NCI-H1105 treated with DMSO at 0.1 percent for 48 hours (cell line): ENCODE measurements at places on chromosomes 3 and 15.
A peak's percentile ranks its signal among the peaks of the same experiment; 100 is the strongest.

DNA sequence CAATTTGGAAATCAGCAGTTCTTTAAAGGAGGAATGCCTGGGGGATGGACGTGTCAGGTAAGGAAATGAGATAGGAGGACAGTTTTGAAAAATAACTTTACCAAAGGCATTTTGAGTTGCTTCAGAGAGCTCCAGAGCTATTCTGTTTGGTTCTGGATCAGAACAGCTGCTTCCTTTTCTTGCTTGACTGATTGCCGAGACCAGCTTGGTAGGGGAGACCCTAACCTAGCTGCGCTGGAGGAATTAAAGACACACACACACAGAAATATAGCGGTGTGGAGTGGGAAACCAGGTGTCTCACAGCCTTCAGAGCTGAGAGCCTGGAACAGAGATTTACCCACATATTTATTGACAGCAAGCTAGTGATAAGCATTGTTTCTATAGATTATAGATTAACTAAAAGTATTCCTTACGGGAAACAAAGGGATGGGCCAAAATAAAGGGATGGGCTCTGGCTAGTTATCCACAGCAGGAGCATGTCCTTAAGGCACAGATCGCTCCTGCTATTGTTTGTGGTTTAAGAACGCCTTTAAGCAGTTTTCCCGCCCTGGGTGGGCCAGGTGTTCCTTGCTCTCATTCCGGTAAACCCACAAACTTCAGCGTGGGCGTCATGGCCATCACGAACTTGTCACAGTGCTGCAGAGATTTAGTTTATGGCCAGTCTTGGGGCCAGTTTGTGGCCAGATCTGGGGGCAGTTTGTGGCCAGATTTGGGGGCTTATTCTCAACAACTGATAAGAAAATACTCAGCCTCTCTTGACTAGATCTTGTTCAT is 556.0 kb downstream of the ROBO1 start:
- DNase-seq, result no peak

GRCh38 chr15:73700041-73700842 is 16.1 kb downstream of the CD276 start:
- DNase-seq, result peak; percentile 52

- no peak for DNase-seq
Observed at GRCh38 chr15:32851572-32851971, 133.8 kb downstream of the GREM1 start.

- no peak for DNase-seq
Observed at GRCh38 chr3:140974900-140975299, 33.3 kb downstream of the SLC25A36 start.

DNA sequence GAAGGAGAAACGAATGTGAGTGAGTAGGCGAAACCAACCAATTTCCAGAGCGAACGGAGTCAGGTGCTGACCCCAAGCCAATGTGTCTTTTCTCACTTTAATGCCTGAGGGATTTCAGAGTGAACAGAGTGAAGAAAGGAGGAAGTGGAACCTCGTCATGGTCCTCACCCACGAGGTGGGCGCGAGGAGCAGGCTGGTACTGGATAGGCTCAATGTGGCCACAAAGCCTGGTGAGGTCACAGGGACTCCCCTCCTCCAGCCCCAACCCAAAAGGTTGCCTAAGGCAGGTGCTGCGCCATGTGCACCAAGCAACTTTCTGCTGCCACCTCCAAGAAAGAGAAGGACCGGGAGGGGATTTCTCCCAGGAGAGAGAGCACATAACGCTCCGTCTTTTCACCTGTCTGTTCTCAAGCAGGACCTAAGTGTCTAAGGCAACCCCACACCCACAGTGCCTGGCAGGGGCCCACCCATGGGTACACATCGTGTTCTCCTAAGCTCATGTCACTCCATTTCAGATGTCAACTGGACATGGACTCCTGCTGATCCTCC is 3.8 kb downstream of the NRROS start:
- no peak for DNase-seq

GRCh38 chr3:58993547-58993946 is 56.3 kb downstream of the CFAP20DC start:
- no peak for DNase-seq

DNA sequence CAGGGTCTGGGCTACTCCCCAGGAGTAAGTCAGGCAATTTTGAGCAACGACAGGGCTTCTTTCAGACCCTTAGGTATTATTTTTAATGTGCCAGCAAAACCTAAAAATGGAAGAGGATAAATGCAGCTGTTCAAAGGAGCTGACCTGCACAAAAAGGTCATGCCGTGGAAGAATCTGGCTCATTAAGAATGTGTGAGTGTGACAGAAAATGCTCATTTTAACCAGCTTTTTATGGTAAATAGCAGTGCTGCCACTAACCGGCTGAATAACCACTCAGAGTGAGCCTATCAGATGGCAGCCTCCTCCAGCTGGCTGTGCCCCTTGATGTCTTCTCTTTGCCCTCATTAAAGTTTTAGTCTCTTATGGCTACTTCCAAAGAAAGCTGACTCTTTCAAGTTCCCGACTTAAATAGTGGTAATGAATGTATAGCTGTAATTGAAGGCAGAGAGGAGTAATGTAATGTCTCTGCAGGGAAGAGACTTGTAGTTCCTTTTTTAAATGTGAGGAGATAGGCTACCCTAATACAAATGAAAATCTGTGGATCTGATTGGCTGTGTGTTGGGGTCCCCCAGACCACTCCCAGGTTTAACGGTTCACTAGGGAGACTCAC is 9.5 kb upstream of the FSTL1 start:
- DNase-seq, result no peak

DNA sequence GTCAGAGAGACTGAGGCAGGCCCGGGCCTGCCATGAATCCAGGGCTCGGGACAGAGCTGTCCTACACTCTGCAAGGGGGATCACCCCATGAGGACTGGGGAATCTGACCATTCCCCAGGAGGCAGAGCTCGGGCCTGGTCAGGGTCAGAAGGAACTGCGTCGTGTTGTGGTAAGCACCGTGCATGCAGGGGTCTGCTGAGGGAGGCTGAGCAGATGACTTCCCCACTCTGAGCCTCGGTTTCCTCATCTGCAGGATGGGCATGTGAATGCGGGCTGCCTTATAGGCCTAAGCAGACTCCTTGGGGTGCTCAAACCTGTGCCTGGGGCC is 61.6 kb upstream of the IQSEC1 start:
- DNase-seq, result no peak

DNA sequence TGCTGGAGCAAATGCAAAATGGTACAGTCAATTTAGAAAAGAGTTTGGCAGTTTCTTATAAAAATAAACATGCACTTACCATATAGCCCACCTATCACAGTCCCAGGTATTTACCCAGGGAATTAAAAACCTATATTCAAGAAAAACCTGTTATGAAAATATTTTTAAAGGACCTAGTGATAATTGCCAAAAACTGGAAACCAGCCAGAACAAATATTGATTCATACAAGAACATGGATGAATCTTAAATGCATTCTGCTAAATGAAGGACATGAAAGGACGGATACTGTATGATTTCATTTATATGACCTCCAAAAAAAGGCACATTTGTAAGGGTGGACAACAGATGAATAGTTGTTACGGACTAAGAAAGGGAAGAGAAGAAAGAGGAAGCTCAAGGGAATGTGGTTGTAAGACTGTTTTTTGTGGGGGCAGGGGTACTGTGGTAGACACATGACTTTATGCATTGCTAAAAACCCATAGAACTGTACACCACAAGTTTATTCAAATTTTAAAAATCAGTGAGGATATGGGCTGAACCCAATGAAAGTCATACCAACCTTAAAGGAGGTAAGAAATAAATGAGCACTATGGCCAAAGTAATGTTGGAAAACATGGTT is 61.0 kb downstream of the ZBBX start:
- peak; percentile 88 for DNase-seq

- peak; percentile 43 for DNase-seq
Observed at GRCh38 chr15:85865070-85865684, 70.5 kb upstream of the KLHL25 start.

DNA sequence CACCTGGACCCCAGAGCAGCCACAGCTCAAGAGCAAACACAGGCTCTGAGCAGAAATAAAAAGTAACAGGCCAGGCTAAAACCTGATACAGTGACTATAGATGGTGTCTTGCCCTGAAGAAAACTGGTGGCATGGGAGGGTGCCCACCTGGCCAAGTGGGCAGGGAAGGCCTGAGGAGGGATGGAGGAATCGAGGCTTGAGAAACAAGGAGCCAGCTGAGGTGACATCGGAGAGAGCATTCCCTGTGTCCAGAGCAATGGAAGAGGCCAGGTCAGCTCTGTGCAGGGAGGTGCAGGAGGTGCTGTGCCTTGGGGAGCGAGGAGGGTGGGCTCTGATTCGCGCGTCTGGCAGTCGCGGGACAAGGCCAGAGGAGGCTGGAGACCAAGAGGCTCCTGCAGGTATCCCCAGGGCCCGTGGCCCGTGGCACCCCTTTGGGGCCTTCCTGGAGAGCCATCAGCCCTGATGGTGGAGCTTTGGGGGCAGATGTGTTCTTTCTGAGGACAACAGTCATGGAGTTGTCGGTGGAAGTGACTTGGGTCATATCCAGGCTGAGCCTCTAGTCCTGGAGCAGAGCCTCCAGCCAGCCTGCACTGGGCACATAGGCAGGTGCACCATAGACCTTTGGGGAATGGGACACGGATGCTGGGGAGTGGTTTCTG is 56.1 kb downstream of the PLXNA1 start:
- DNase-seq, result no peak

DNA sequence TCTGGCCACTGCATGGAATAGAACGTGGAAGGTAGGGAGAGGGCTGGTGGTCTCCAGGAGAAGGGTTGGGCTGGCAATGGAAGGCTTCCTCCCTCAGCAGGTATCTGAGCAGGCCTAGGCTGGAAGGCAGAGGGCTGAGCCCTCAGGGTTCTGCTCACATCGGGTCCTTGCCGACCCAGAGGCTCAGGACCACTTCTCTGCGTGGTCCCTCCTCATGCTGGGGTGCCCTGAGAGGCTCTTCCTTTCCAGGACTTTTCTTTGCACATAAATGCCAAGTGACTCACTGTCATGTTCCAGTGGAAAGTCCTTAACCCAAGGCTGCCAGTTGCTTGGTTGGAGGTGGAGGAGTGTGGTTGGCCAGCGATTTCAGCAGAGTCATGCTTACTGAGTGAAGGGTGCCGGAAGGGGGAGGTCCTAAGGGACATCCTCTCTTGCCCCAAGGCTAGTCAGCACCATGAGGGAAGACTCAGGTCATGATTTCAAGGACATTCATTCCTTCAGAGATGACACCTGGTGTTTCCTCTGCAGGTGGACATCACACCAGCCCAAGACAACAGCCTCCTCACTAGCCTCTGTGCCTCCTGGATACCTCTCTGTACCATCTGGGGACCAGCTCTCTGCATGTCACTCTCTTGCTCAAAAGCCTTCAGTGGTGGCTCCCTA is 8.2 kb downstream of the SLC6A6 start:
- DNase-seq, result no peak

GRCh38 chr3:120841264-120841663 is 66.7 kb upstream of the STXBP5L start:
- no peak for DNase-seq
